Trophoblast cell (in vitro differentiated cells and primary cell): ENCODE measurements at places on chromosomes 3 and 15.

DNA sequence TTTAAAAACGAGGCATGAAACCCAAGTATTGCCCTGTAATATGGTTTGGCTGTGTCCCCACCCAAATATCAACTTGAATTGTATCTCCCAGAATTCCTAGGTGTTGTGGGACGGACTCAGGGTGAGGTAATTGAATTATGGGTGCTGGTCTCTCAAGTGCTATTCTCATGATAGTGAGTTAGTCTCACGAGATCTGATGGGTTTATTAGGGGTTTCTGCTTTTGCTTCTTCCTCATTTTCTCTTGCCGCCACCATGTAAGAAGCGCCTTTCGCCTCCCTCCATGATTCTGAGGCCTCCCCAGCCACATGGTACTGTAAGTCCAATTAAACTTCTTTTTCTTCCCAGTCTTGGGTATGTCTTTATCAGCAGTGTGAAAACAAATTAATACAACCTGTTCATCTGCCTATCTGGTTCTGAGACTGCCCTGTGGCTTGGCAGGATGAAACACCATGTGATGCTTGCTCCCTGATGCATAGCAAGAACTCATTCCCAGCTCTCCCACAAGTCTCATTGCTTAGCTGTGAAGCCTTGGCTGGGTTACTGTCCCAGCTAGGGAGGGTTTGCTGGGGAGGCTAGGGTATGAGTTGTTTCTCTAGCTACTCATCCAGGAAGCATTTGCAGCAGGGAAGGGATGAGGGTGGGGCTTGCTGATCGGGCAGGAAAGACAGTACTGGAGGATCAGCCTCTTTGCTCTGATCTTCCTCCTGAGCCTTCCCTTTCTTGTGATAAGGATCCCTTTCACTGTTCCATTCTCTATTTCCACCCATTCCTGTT is 3.7 kb upstream of the SQOR start:
- peaks cover 18% of the 10 kb centered on the region for H3K27me3 ChIP-seq
- peak; percentile 57 for DNase-seq
- peaks cover 11% of the 10 kb centered on the region for H3K4me1 ChIP-seq

GRCh38 chr3:86381247-86381646 is 609.7 kb downstream of the VGLL3 start:
- H3K27ac ChIP-seq = no peak overlapping the region
- H3K4me3 ChIP-seq = no peak overlapping the region
- no peaks in the 10 kb centered on the region for H3K27me3 ChIP-seq
- H3K4me1 ChIP-seq = peaks cover 3% of the 10 kb centered on the region

GRCh38 chr15:100592898-100593297 is 9.1 kb downstream of the LINS1 start:
- no peak overlapping the region for H3K27ac ChIP-seq
- H3K27me3 ChIP-seq = no peaks in the 10 kb centered on the region
- H3K4me3 ChIP-seq = no peak overlapping the region
- no peaks in the 10 kb centered on the region for H3K4me1 ChIP-seq

GRCh38 chr3:1007866-1008265 is 85.0 kb upstream of the CNTN6 start:
- peak; percentile 10 for DNase-seq
- no peak overlapping the region for H3K4me3 ChIP-seq
- H3K36me3 ChIP-seq = no peaks in the 10 kb centered on the region
- peak overlapping the region; percentile 83 for H3K27ac ChIP-seq
- H3K4me1 ChIP-seq = no peaks in the 10 kb centered on the region

- no peaks in the 10 kb centered on the region for H3K36me3 ChIP-seq
- no peaks in the 10 kb centered on the region for H3K27me3 ChIP-seq
- DNase-seq = no peak
- H3K4me3 ChIP-seq = no peak overlapping the region
Measured at GRCh38 chr3:127102587-127102986, 90.3 kb upstream of the PRR23E start.

- no peaks in the 10 kb centered on the region for H3K27me3 ChIP-seq
- H3K27ac ChIP-seq = no peak overlapping the region
- DNase-seq = no peak
- H3K4me3 ChIP-seq = no peak overlapping the region
Measured at GRCh38 chr3:55818485-55818884, 331.4 kb upstream of the WNT5A start.

DNA sequence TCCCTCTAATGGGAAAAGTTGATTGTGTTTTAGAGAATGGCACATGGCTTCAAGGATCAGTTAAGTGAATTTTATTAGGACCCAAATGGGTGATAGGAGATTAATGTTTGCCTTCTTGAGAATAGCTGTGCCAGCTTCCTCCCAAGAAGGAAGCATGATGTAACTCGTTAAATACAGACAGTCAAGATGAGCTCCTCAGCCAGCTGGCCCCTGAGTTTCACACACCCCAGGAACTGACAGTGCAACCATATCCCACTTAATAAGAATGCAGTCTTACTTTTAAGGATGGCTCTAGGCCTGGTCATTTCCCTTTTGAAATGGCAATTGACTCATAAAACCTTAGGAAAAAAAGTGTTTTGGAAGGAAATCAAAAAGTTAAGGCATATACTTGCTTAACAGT is 472.8 kb upstream of the KCNMB2 start:
- H3K36me3 ChIP-seq = no peaks in the 10 kb centered on the region
- no peaks in the 10 kb centered on the region for H3K27me3 ChIP-seq
- H3K4me3 ChIP-seq = no peak overlapping the region
- DNase-seq = no peak

DNA sequence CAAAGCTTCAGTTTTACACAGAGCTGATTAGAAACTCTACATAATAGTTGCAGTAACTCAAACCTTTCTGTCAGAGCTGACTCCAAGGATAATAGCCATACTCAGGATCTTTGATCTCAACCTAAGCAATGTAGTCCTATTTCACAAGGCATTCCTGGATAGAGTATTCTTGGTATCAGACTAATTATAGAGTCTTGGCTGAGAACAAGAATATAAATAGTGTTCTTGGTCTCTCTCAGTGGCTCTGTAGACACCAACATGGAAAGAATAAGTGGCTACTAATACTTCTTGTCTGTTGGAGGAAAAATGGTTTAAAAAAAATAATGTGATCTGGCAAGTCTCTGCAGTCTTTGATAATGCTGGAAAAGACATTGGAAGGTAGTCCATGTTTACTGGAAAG is 55.7 kb downstream of the RIOX2 start:
- no peaks in the 10 kb centered on the region for H3K27me3 ChIP-seq
- peak; percentile 20 for DNase-seq
- no peak overlapping the region for H3K4me3 ChIP-seq
- no peaks in the 10 kb centered on the region for H3K36me3 ChIP-seq

- DNase-seq = no peak
- no peaks in the 10 kb centered on the region for H3K27me3 ChIP-seq
- H3K36me3 ChIP-seq = no peaks in the 10 kb centered on the region
- no peak overlapping the region for H3K4me3 ChIP-seq
- no peaks in the 10 kb centered on the region for H3K4me1 ChIP-seq
- no peak overlapping the region for H3K27ac ChIP-seq
Measured at GRCh38 chr3:64935971-64936370, 248.2 kb upstream of the ADAMTS9 start.

- no peak overlapping the region for H3K4me3 ChIP-seq
- no peaks in the 10 kb centered on the region for H3K27me3 ChIP-seq
- H3K27ac ChIP-seq = no peak overlapping the region
- peak; percentile 53 for DNase-seq
Measured at GRCh38 chr3:59981377-59981776, 931.6 kb upstream of the CFAP20DC start.

DNA sequence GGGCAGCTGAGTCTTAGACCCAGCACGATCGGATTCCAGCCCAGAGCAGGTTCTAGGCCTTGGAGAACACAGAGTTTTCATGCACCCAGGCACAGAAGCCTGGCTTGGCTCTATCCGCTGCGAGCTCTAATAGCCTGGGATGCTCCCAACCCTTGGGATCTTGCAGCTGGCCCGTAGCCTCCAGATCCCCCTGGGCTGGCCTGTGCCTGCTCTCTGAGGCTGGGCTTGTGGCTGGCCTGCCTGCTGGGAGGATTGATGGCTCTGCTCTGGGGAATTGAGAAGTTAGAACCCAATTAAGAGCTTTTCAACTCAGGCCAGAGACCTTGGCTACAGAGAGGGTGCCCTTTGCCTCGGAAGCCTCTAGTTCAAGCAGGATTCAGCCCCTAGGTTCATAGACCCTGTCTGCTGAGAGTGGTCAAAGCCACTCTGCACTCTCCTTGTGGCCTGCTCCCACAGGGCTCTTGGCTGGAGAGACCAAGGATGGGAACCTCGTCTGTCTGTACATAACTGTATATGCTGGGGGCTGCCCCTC is 64.4 kb downstream of the MAGEF1 start:
- DNase-seq = no peak
- no peaks in the 10 kb centered on the region for H3K36me3 ChIP-seq

GRCh38 chr3:128383316-128384235 is 83.1 kb downstream of the DNAJB8 start:
- H3K4me1 ChIP-seq = peaks cover 5% of the 10 kb centered on the region
- DNase-seq = peak; percentile 15
- H3K4me3 ChIP-seq = no peak overlapping the region

- DNase-seq = peak; percentile 96
- no peaks in the 10 kb centered on the region for H3K36me3 ChIP-seq
- H3K4me3 ChIP-seq = no peak overlapping the region
- H3K4me1 ChIP-seq = peaks cover 3% of the 10 kb centered on the region
Measured at GRCh38 chr3:130901463-130902204, 7.8 kb downstream of the ATP2C1 start.

GRCh38 chr15:58616171-58616570 is 133.3 kb downstream of the ADAM10 start:
- peaks cover 5% of the 10 kb centered on the region for H3K4me1 ChIP-seq
- no peak for DNase-seq
- no peak overlapping the region for H3K4me3 ChIP-seq
- H3K36me3 ChIP-seq = peaks cover 13% of the 10 kb centered on the region
- H3K27me3 ChIP-seq = no peaks in the 10 kb centered on the region
- no peak overlapping the region for H3K27ac ChIP-seq

DNA sequence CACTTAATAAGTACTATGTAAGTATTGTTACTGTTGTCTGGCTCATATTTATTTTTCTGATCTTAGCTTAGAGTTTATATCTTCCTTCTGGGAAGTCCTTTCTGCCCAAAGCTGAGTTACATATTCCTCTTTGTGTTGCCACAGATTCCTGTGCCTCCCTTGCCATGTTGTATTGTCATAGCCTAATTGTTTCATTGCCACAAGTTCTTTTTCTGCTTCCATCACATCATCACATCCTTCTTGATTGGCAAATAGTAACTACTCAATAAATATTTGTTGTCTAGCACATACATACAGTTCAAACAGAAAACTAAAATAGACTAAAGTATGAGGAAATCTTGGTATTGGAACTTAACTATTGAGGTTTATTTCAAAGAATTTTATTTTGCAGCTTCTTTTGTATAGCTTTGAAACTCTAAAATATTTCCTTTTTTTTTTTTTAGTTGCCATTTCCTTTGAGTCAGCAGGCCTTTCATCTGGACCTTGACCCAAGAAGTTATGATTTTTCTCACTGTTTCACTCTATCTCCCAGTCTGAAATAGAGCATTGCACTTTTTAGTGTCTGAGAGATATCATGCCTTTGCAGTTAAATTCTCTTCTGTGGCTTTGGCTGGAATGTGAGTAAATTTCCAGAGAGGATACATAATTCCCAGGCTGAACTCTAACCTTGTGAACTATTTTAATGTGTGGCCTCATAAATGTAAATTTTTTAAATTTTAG is 98.2 kb downstream of the ZNF609 start:
- no peak for DNase-seq
- H3K27ac ChIP-seq = no peak overlapping the region
- no peak overlapping the region for H3K4me3 ChIP-seq
- H3K4me1 ChIP-seq = no peaks in the 10 kb centered on the region
- peaks cover 12% of the 10 kb centered on the region for H3K36me3 ChIP-seq
- no peaks in the 10 kb centered on the region for H3K27me3 ChIP-seq

DNA sequence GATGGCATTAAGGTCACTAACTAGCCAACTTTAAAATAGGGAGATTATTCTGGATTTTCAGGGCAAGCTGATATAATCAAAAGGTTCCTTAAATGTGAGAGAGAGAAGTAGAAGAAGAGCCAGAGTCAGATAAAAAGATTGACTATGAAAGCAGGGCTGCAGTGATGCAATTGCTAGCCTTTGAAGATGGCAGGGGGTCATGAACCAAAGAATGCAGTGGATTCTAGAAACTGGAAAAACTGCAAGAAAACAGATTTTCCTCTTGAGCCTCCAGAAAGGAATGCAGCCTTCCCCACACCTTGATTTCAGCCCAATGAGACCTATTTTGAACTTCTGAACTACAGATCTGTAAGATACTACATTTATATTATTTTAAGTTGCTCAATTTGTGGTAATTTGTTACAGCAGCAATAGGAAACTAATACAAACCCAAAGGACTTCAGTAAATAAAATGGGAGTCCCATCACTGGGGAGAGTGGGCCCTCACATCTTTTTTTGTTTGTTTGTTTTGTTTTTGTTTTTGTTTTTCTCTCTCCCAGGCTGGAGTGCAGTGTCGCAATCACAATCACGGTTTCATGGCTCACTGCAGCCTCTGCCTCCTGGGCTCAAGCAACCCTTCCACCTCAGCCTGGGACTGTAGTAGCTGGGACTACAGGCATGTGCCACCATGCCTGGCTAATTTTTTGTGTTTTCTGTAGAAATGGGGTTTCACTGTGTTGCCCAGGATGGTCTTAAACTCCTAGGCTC is 31.4 kb upstream of the RYK start:
- H3K27me3 ChIP-seq = no peaks in the 10 kb centered on the region
- no peak overlapping the region for H3K4me3 ChIP-seq
- H3K27ac ChIP-seq = peak overlapping the region; percentile 71
- H3K4me1 ChIP-seq = peaks cover 14% of the 10 kb centered on the region
- no peak for DNase-seq
- H3K36me3 ChIP-seq = no peaks in the 10 kb centered on the region

GRCh38 chr3:7112523-7113056 is 251.7 kb downstream of the GRM7 start:
- H3K36me3 ChIP-seq = no peaks in the 10 kb centered on the region
- no peaks in the 10 kb centered on the region for H3K4me1 ChIP-seq
- no peak for DNase-seq
- no peak overlapping the region for H3K4me3 ChIP-seq

DNA sequence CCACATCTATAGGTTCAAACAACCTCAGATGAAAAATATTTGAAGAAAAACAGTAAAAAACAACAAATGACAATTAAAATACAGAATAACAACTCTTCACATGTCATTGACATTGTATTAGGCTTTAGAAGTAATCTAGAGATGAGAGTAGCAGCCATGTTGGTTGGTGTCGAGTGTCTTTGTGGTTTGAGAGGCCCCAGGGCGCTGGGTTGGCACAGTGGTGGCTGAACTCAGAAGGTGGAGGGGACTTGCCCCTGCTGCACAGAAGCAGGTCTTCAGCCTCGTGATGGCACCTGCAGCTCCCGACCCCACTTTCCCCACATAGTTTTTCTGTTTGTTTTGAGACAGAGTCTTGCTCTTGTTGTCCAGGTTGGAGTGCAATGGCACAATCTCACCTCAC is 187.2 kb downstream of the OSBPL10 start:
- H3K27ac ChIP-seq = no peak overlapping the region
- H3K4me1 ChIP-seq = no peaks in the 10 kb centered on the region
- H3K27me3 ChIP-seq = no peaks in the 10 kb centered on the region
- H3K36me3 ChIP-seq = no peaks in the 10 kb centered on the region
- DNase-seq = no peak
